ENCODE measurements at places on chromosomes 7 and 10. TPM values are rescaled to one million over a fixed set of nuclear protein-coding genes. Genes with fewer than 3 reads are reported as not detected.

DNA sequence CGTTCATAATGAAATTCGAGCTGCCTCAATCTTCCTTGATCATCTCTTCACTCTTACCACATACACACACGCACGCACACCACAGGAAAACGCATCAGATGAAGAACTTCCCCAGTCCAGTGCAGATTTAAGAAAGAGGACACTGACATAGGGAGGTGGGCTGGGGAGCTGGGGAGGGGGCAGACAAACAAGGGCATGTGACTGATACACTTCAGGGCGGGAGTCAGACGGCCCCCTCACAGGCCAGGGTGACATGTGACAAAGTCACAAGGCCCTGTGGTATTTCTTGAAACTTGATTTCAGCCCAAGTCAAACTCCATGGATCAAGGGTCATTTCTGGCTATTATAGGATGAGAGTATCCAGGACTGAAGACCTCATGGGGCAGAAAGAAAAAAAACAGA is 82.6 kb downstream of the KCNMA1 start:
- H3K36me3 ChIP-seq: no peaks in the 10 kb centered on the region
- H3K27ac ChIP-seq: peak overlapping the region; percentile 58
- DNase-seq: no peak
- H3K4me3 ChIP-seq: no peak overlapping the region

Gene KIAA1549
- 0.85 TPM for total RNA-seq

Gene RBP3
- not detected for total RNA-seq

DNA sequence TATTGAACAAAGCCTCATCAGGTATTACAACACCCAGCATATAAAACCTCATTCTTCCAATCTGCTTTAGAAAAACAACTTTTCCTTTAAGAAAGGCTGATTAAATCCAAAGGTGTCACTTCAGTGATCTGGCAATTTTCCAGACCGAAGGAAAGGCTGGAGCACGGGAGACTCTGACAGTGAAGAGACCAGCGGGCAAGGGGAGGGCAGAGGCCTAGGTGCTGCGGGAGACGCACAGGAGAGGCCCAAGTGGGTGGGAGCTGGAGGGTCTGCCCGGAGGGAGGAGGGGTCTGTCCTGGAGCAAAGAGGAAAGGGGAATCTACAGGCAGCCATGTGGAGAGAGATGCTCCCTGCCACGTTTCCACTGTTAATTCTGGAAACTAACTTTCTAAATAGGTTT is 24.3 kb upstream of the PPP2R2D start:
- no peak overlapping the region for H3K4me3 ChIP-seq
- H3K27ac ChIP-seq: no peak overlapping the region
- no peaks in the 10 kb centered on the region for H3K27me3 ChIP-seq
- DNase-seq: no peak

- H3K27me3 ChIP-seq: no peaks in the 10 kb centered on the region
- no peak overlapping the region for H3K27ac ChIP-seq
- no peak for DNase-seq
- no peak overlapping the region for H3K4me3 ChIP-seq
Measured at GRCh38 chr10:42615419-42615818, 23.0 kb downstream of the ZNF33B start.

Gene ZKSCAN1
- 19.8 TPM for total RNA-seq

DNA sequence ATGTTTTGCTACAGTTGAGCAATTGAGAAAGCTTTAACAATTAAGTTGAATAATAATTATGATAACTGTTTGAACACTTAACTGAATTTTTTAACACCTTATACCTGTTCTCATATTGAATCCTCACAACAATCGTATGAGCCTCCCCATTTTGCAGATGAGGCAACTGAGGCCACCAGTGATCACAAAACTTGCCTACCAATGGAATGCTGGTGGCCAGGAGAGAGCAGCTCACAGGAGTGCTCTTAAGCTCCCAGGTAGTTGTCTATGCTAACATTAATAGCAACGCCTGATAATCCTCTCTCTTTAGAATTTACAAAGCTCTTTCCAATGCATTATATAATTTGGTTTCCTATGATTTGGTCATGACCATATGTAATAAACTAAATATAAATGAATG is 21.6 kb downstream of the GPNMB start:
- no peak overlapping the region for H3K27ac ChIP-seq
- H3K4me3 ChIP-seq: no peak overlapping the region
- no peak for DNase-seq

Gene RBM20
- total RNA-seq: 59.9 TPM

All from right atrium auricular region (tissue), 2 donors.